ENCODE measurements at places on chromosomes 12 and 14. TPM values are rescaled to one million over a fixed set of nuclear protein-coding genes. Genes with fewer than 3 reads are reported as not detected.

PTPRR gene
- 2.8 TPM for total RNA-seq

CLEC4C gene
- total RNA-seq, result not detected

TMEM132D gene
- total RNA-seq, result not detected

INHBC gene
- total RNA-seq, result not detected

SDS gene
- total RNA-seq, result not detected

KRT73 gene
- not detected for total RNA-seq

TUNAR gene
- not detected for total RNA-seq

XRCC3 gene
- total RNA-seq, result 23.4 TPM

TMCC3 gene
- total RNA-seq, result 1.1 TPM

YARS2 gene
- total RNA-seq, result 36.8 TPM

TMEM179 gene
- total RNA-seq, result 0.28 TPM

SELPLG gene
- 0.85 TPM for total RNA-seq

All from regular cardiac myocyte (primary cell).